ENCODE measurements at places on chromosomes 2 and 18.

DNA sequence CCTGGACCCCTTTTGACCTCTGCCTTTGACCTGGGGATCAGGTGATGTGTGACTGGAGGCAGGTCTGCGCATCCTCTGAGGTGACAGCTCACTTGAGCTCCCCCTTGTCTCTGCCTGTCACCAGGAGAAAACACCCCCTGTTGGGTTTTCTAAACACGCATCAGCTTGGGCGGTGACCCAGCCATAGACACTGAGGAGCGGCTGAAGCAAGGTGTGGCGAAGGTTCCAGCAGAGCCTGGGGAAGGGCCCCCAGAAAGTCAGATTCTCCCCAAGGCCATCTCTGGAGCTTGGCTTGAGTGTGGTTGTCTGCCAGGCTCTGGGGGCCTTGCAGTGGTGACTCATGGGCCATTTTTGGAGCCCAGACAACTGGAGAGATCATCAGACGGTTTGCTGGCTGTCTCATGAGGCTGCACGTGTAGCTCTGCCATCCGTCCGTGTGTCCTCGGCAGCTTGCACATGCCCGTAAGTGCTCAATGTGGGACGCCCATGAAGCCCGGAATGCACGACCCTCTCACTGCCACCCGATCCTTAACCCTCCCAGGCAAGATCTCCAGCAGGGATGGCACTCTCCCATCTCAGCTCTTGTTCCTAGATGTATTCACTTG lies 29.4 kb downstream of the SIX3 start:
- DNase-seq: no peak

DNA sequence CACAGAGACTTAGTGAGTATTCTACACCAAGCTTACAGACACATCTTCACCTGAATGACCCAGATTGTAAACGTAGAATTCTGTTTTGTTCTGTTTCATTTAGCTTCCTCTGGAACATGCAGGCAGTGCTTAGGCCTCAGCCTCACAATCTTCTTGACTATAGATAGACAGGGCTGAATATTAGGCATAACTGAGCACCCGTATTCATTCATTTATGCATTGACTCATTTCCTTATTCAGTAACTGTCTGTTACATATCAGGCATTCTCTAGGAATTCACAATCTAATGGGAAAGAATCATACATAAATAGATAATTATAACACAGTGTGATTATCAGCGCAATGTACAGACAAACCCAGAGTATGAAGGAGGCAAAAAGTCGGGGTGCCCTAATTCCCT lies 124.9 kb upstream of the ETAA1 start:
- no peak for DNase-seq

DNA sequence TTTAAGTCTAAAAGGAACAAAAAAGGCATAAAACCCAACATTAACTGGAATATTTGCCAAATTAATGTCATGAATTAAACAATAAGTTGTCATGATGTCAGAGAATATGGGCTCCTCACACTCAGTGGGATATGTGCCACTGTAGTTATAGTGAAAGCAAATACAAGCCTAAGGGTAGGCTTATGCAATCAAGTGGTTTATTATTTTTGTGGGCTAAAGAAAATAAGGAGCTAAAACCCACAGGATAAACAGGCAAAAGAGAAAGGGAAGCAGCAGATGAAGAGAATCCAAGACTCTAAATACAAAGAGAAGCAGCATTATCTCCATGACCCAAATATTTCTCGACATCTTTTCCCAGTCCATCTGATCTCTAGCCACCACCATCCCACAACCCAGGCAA lies 17.5 kb downstream of the YWHAQ start:
- DNase-seq: no peak

DNA sequence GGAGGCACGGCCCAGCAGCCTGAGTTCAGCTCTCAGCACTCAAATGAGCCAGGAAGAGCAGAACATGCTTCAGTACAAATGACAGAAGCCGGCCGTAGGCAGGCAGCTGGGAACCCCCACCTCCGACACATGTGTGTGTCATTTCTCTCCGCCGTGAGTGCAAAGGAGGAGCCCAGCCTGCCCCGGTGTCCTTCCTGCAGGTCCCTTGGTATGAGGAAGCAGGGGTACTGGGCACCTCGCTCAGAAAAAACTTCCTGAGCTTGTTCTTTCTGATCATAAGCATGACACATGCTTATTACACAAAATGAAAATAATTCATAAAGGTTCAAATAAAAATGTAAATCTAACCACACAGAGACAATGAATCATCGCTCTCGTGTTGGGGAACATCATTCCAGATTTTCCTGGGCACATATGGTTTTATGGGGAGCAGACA lies 35.3 kb downstream of the KCNF1 start:
- DNase-seq: no peak

- DNase-seq: no peak
Measured at GRCh38 chr2:47198985-47199451, 43.9 kb upstream of the STPG4 start.

- no peak for DNase-seq
Measured at GRCh38 chr2:97931118-97931857, 64.5 kb downstream of the TMEM131 start.
